Activated T-helper 1 cell treated with anti-CD3 and anti-CD28 coated beads, Interleukin-12 subunit alpha, Interleukin-12 subunit beta, Interleukin-2, Interleukin-4 antibody, amounts not matched to agents 30 ng/mL and 10 ng/mL and 1 ng/mL, durations not matched to agents 14 hours and 24 hours and 36 hours (primary cell): ENCODE measurements at places on chromosomes 12 and 14. TPM values are rescaled to one million over a fixed set of nuclear protein-coding genes. Genes with fewer than 3 reads are reported as not detected.
A peak's percentile ranks its signal among the peaks of the same experiment; 100 is the strongest.

The OVCH1 gene
- not detected in 2 replicates for total RNA-seq

DNA sequence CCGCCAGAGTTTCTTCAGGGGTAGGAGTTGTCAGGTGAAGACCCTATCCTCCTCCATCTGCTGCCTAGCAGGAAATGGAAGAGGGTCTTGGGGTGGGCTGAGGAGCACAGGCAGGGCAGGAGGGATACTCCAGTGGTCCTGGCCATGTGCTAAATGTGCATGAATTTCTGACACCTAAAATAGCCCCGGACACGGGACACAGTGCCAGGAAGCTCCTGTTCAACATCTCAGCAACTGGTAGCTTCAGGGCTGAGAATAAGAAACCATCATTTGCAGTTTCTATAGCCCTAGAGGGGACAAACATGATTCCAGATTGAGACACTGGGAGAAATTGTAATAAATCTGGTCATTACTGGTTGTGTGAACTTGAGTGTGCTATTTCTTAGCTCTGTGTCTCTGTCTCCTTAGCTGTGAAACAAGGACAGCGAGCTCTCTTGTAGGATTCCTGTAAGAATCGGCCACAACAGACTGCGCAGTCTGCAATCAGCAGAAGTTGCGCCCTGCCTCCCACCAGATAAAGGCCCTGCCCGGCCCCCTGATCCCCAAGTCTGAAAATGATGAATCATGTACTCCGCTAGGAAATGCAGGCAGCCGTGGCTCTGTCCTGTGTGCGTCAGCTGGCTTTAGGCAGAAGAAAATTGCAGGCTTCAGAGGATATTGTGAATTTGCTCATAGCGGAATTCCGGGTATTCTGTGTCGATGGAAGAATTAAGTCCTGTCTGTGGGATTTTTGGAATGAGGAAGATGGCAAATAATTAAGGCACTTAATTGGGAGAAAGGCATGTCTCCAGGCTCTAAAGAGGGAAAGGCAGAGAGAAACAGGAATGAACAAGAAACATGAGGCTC is 35.2 kb upstream of the MEG3 start:
- no peak for DNase-seq

DNA sequence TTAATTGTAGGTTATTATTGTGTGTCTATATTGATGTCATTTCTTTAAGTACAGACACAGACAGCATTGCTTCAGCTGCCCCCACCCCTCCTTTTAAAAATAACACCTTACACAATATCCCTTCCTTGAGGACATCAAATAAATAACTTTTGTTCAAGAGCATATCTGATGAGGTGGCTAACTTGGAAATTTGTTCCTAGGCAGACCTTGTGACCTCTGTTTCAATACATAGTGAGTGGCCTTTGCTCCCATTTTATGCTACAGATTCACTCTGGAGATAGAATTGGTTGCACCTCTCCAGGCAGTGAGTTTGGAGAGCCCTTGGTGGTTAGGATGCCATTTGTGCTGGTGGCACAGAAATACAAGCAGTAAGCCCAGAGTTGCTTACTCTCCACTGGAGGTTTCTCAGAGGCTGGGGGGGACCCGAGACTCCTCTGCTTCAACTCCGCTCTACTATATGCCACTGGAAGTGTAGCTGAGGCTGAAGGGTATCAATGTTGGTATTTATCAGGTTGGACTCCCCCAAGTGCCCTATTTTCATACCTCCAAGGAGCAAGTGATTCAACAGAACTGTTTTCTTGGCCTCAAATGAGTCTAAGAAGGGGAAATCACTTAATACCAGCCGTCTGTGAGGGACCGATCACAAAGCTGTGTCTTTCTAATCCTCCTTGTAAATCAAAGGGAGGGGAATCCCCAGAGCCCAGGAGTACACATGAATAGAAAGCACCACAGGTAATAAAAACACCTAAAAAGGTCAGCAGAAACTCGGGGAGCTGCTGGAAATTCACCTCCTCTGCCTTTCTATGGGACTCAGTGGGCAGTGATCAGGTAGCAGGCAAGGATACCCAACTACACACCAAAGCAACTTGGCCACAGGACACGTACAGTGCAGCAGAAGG is 463.1 kb downstream of the RAD51B start:
- peak; percentile 12 for DNase-seq

The TTC6 gene
- not detected in 2 replicates for total RNA-seq
